ENCODE measurements at places on chromosomes 12 and 14. TPM values are rescaled to one million over a fixed set of nuclear protein-coding genes. Genes with fewer than 3 reads are reported as not detected.

DNA sequence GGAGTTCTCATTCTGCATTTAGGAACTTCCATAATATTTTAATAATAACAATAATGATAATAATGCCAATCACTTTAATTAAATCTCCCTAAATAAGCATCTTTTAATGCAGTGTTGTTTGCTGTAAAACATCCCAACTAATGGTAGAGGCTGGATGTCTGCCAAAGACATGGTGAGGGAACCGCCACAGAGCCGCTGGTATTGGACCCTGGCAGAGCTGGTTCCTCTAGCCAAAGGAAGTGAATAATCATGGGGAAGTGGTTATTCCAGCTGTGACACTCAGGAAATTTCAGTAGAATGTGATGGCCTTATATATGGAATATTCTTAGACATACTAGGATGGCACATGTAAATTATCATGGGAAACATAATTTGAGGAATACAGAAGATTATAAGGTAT, 483.3 kb downstream of the ZFP36L1 start:
- DNase-seq: no peak

DNA sequence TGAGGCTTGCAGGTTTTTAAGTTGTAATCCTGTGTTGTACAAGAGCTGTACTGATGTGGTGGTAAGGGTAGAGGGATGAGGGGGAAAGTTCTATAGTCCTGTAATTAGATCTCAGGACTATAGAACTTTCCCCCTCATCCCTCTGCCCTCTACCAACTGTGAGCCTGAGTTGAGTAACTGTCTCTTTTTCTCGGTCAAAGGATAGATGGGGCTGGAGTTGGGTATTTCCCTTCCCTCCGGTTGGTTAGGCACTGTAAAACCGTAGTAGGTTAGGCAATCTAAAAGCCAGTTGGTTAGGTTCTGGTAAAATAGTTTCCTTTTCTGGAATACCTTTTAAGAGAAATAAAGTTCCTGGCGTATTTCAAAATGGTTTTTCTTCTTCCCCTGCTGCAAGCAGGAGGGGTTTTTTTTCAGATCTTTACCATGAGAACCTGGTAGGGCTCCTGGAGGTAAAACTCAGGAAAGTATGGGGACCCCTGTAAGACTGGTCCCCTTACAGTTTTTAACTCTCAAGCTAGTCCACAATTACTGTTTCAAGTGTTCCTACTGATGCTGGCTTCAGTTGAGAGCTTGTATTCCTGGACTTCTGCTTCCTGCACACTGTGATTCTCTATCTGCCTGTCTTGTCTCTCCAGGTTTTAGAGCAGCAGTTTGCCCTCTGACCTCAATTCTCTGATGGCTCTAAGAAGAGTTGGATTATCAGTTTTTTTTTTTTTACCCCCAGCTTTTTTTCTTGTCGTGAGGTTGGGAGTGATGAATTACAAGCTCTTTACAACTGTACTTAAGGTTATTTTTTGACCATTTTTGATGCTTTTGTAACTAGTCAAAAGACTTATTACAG, 58.7 kb downstream of the FUT8 start:
- no peak for DNase-seq

- DNase-seq: peak; percentile 42
Observed at GRCh38 chr12:123983822-123984485, 10.9 kb downstream of the ZNF664 start.

The KRT79 gene
- polyA plus RNA-seq: not detected
